ENCODE measurements at places on chromosomes 3 and 15.

DNA sequence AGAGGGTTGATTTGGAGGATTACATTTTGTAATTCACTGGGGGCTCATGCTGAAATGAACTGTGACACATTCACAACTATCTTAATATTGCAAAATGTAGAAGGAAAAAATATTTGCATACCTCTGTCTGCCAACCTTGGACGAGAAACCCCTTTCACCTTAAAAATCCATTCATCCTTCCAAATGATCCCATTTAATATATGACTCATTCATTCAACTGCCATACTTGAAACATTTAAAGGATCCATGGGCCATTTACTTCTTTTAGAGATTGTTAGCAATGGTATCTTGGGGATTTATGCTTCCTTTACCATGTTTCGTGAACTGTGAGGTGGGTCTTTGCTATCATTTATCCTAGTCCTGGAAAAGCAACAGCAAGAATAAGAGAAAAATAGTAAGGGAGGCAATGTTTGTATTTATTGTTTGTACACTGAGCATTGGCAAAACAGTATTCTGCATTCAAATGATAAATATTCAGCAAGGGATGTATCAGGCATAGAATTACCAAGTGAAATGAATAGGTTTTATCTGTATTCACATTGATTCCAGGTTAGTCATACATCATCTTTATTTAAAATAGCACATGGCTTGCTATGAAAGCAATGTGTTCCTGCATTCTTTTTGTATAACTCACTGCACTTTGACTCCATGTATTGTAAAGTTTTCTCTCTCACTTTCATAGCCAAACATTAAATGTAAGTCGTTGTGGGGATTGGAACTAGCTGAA is 378.1 kb downstream of the NSUN3 start:
- no peak for DNase-seq

DNA sequence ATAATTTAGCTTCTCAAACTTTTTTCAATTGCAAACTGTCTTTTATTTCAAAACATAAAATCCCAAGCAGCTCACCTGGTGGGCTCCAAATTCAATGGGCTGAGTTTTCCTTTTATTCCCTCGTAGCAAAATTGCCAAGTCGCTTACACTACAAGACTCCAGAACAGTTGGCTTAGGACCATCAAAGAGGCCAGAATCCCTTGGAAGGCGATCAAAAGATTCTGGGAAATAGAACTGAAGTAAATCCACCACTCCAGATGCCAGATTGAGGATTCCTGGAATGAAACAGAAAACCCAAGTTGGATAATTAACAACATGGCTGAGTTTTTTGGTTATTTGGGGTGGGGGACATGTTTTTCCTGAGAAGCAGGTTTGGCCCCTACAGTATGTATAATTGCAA is 87.7 kb upstream of the DCLK3 start:
- no peak for DNase-seq

- DNase-seq: no peak
Observed at GRCh38 chr15:64019764-64020163, 26.5 kb downstream of the DAPK2 start.

DNA sequence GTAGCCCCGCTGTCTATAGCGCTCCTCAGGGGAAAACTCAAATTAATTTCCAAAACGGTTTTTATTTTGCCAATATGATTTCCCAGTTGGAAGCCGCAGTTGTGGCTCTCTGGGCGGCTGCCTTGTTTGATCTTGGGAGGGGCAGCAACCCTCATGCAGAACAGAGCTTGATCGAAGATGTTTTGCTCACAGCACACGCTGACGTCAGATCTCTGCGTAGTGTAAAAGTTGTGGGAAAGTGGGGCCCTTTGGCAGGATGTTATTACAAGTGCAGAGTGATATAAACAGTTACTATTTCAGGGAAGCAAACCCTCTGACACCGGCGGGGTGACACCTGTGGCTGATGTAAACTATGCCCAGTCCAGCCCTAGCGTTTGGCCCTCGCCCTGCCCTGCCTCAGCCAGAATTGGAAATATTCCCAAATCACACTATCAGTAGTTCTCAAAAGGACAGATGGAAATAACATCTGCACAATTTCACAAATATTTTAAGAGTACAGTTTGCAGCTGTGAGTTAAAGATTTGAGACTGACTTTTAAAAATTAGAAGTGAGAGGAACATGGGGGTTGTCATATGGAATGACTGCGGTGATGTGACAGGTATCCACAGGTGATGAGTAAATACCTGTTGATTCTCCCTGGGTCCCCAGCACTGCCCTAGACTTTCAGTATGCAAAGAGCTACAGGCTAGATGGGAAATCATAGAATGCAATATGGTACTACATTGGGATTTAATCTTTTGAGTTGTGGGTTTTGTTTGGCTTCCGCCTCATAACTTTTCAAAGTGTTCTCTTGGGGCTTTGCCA is 1.7 kb downstream of the SYNM start:
- DNase-seq: no peak

DNA sequence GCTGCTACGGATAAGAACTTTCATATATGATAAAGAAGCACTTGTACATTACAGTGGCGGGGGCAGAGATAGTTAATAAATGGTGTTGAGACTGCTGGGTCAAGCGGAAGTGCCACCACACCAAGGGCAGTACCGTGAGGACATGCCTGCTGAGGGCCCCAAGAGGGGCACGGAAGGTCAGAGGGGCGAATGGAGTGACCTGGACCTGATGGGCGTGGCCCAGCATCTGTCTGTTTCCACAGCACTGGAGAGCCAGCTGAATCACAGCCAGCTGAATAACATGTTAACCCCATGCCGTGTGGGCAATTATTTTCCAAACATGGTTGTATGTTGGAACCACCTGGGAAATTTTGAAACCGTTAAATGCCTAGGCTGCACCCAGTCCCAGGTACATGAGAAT is 37.2 kb downstream of the ANKDD1A start:
- DNase-seq: no peak

GRCh38 chr3:71189480-71189879 is 394.0 kb downstream of the FOXP1 start:
- no peak for DNase-seq

DNA sequence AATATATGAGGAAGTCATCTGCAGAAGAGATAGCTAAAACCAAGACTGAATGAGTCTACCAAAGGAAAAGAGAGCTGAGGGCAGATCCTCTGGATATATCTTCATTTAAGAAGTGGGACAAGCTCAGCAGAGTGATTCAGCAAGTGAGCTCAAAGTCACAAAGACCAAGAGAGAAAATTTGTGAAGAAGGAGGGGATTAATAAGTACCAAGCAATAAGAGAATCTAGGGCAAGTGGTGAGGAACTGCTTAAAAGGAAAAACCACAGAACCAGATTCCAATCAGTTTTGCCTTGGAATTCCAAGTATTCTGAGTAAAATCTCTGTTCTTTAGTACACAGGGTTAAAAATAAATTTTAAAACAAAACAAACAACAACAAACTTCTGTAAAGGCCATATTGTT is 3.6 kb downstream of the EHHADH start:
- no peak for DNase-seq

GRCh38 chr3:143536817-143537535 is 311.3 kb downstream of the SLC9A9 start:
- DNase-seq: no peak

DNA sequence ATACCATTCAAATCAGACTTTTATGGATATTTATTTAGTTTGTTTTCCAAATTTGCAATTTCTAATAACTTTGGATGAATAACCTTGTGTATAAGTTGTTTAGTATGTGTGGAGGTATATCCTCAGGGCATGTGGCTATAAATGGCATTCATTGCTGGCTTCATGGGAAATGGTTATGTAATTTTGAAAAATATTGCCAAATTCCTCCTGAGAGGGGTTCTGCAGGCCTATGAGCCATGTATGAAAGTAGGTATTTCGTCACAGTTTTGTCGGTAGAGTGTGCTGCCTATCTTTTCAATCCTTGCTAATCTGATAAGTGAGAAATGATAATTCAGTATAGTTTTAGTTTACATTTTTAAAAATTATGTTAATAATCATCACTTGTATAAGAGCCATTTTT is 256.4 kb upstream of the ZNF385D start:
- DNase-seq: no peak

DNA sequence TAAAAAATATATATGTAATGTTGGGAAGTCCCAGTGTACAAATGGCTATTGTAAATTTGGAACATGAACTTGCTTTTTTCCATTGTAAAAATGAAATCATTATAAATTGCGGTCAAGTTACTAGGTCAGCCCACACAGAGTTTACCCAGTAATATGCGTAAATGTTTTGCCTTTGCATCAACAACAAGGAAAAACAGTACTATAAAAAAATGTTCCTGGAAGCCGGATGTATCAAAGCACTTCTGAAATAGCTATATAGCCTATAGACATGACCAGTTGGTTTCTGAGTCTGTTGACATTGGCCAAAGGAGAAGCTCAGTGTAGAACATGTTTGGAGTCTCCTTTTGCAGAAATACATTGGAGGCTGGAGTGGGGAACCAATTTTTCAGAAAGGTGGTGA is 23.2 kb downstream of the CTNNB1 start:
- no peak for DNase-seq

Measured in H7 (cell line).